ENCODE measurements at places on chromosomes 11 and 22. TPM values are rescaled to one million over a fixed set of nuclear protein-coding genes. Genes with fewer than 3 reads are reported as not detected.

Gene OR6A2
- polyA plus RNA-seq = 0.05 TPM

Gene RASSF7
- 51.5 TPM for polyA plus RNA-seq

Gene OSM
- not detected for polyA plus RNA-seq

Gene PI4KA
- 42.2 TPM for polyA plus RNA-seq

Gene BTBD18
- polyA plus RNA-seq = not detected

Gene TESMIN
- not detected for polyA plus RNA-seq

Gene CHRDL2
- polyA plus RNA-seq = not detected

Gene PKDREJ
- polyA plus RNA-seq = not detected

Gene SLC16A8
- polyA plus RNA-seq = not detected

Gene OR6T1
- not detected for polyA plus RNA-seq

Gene HTR3B
- polyA plus RNA-seq = not detected

Gene HOATZ
- not detected for polyA plus RNA-seq

Gene ACER3
- 14.9 TPM for polyA plus RNA-seq

Gene MCHR1
- polyA plus RNA-seq = 2.9 TPM

Gene APOL3
- not detected for polyA plus RNA-seq

Gene APOL4
- not detected for polyA plus RNA-seq

Gene MFRP
- polyA plus RNA-seq = not detected

Gene LDLRAD3
- 3.5 TPM for polyA plus RNA-seq

Gene SLC5A1
- not detected for polyA plus RNA-seq

Gene CAT
- 46.4 TPM for polyA plus RNA-seq

Gene OR9G1
- not detected for polyA plus RNA-seq

Gene SCGB1C1
- polyA plus RNA-seq = not detected

Gene IL10RA
- 0.76 TPM for polyA plus RNA-seq

Gene SHANK2
- 19.7 TPM for polyA plus RNA-seq

Gene TMEM25
- polyA plus RNA-seq = 139 TPM

Gene SPON1
- 0.66 TPM for polyA plus RNA-seq

Gene SLC17A6
- polyA plus RNA-seq = 4.3 TPM

Gene MOV10L1
- not detected for polyA plus RNA-seq

Gene SMC1B
- not detected for polyA plus RNA-seq

Gene UBQLNL
- polyA plus RNA-seq = not detected

Gene LMNTD2
- 0.61 TPM for polyA plus RNA-seq

Gene ARHGEF17
- 7.9 TPM for polyA plus RNA-seq

Gene ACRV1
- 0.52 TPM for polyA plus RNA-seq

Gene MYO7A
- polyA plus RNA-seq = 0.30 TPM
